ENCODE measurements at places on chromosomes 4 and X.

GRCh38 chr4:77538144-77538543 lies 67.5 kb upstream of the CXCL13 start:
- peak; percentile 73 for DNase-seq

DNA sequence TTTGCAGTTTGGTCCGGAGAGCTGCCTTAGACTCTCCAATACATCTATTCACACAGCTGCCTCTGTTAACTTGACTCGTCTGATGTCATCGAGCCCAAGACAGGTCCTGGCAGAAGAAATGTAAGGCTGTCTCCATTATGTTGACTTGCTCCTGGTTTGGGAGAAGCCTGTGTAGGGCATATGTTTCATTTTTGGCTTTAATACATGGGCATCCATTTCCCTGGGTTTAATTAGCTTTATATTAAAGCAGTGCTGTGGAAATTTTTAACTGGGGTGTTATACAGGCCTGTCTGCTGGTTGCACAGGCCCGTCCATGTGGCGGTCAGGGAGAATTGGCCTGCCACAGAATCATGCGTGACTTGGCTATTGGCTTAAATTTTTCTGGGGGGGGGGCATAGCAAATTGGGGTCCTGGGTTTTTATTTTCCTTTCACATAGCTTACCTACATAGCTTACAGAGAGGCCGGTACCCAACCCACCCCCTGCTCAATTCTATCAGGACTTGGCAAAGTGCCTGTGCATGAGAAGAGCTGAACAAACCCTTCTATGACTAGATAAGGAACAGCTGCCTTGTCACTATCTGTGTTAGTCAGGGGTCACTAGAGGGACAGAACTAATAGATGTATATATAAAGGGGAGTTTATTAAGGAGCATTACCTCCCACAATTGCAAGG lies 123.5 kb upstream of the WDR1 start:
- no peak for DNase-seq

GRCh38 chr4:165439981-165440380 lies 61.2 kb downstream of the CPE start:
- DNase-seq = peak; percentile 71

- DNase-seq = no peak
Observed at GRCh38 chr4:86909546-86910295, 17.5 kb upstream of the C4orf36 start.

DNA sequence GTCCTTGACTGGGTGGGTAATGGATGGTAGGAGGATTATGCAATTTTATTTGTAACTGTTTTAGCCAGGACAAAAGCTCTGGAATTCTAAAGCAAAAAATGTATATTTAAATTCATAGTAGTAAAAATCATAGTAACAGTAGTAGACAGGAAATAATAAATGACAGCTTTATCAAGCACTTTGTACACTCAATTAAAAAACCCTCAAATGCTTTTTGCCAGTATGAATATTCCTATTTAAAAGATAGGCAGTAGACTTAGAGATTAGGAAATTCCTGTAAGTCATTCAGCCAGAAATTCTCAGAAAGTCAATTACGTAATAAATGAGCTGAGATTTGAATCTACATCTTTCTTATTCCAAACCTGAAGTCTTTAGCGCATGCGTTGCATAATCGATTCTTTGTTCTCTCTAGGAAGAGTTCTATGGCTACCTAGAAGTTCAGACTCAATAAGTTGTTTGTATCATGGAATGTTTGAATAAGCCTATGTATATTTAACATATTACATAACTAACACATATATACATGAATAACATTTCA lies 2.5 kb downstream of the AADAT start:
- DNase-seq = no peak

GRCh38 chr4:39825741-39826231 lies 127.8 kb downstream of the UBE2K start:
- DNase-seq = peak; percentile 62

- DNase-seq = no peak
Observed at GRCh38 chrX:132271311-132271778, 52.1 kb upstream of the RAP2C start.

DNA sequence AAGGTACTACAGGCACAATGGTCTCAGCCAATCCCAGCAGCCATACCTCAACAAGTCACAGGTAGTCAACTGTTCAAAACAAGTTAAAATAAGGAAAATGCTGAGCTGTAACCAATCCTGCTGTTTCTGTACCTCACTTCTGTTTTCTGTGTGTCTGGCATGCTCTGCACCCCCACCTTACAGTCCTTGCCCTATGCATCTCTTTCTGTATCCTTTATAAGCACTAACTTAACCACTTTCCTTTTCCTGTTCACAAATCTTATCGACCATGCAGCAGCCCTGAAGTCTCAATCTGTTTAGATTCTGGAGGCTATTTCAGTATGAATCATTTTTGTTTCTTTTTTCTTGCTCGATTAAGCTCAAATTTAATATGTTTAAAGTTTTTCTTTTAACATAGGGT lies 12.5 kb upstream of the FAM13A start:
- DNase-seq = no peak

DNA sequence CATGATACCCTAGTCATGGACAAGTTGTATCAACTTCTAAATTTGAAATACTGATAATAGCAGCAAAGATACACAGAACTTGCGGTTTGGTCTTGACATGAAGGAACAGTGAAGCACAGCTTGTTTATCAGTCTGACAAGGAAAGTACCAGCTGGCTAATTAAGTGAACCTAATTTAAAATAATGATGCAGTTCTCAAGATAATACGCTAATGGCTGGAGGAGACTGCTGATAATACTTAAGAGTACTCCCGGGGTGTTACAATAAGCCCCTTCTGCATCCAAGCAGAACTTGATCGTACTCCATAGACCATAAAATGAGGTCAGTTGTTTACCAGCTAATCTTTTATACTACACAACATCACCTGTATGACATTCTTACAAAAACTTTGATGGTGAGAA lies 697.5 kb downstream of the FSTL5 start:
- no peak for DNase-seq

- DNase-seq = no peak
Observed at GRCh38 chrX:102339312-102340298, 92.6 kb downstream of the NXF2 start.

- DNase-seq = no peak
Observed at GRCh38 chr4:173240696-173241095, 72.1 kb downstream of the GALNT7 start.

- DNase-seq = peak; percentile 19
Observed at GRCh38 chr4:151854731-151855130, 93.9 kb upstream of the GATB start.

- no peak for DNase-seq
Observed at GRCh38 chr4:6290769-6291547, 21.3 kb downstream of the WFS1 start.

GRCh38 chr4:173415092-173415491 lies 16.2 kb upstream of the SCRG1 start:
- no peak for DNase-seq

DNA sequence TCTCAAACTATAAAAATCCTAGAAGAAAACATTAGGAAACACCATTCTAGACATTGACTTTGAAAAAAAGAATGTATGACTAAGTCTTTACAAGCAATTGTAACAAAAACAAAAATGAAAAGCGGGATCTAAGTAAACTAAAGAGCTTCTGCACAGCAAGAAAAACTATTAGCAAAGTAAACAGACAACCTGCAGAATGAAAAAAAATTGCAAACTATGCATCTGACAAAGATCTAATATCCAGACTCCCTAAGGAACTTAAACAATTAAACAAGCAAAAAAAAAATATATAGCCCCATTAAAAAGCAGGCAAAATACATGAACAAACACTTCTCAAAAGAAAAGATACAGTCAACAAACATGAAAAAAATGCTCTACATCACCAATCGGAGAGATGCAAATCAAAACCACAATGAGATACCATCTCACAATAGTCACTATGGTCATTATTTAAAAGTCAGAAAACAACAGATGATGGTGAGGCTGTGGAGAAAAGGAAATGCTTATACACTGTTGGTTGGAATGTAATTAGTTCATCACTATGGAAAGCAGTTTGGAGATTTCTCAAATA lies 168.1 kb downstream of the EPHA5 start:
- DNase-seq = peak; percentile 84

DNA sequence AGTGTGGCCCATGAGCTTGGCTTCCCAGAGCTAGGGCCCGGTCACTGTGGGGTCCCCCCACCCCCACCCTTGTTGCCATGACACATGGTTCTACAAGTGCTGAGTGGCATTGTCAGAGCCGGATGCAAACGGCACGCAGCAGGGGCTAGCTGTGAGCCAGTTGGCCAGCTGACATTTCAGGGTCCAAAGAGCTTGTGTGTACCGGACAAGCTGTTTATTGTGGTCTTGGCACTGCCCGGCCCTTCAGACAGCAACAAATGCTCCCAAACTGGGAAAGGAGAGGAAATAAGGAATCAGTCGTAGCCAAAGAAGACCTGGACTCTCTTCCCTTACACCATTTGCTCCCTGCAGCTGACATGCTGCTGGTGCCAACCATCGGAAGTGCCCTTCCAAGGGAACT lies 36.8 kb downstream of the TSC22D3 start:
- DNase-seq = no peak

- DNase-seq = no peak
Observed at GRCh38 chr4:143046906-143047305, 137.8 kb upstream of the USP38 start.

- DNase-seq = peak; percentile 56
Observed at GRCh38 chr4:48180234-48180633, 46.2 kb upstream of the TXK start.

GRCh38 chr4:188722911-188723310 lies 583.7 kb downstream of the TRIML1 start:
- DNase-seq = no peak

DNA sequence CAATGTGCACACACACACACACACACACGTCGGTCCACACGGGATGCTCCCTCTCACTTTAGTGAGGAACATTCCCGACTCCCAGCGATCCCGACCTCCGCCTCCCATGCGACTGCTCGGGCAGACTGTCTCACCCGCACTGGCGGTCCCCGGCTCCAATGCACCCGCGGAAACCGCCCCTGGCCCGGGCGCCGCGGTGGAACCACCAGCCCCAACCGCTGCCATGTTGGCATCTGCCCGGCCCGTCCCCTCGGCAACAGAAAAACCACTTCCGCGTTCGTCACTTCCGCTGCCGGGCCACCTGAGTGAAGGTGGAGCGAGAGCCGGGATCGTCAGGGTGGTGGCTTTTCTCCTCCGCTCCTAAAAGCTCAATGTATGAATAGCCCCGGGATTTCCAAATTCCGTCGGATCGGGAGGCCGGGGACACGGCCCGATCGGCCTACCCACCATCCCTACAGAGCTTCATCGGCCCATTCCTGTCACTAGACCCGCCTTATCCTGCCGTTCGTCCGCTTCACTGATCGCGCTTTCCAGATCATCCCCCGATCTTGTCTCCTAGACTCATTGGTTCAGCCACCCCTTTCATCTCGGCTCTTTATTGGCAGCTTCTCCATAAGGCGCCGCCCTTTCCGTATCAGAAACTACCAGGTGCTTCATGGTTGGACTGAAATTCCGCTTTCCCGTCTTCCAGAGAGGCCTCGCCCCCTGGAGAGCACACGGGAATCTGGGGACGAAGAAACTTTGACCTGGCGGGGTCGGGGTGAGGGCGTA lies at the start of gene SLC35A2:
SLC35A2 (minus strand) TSS at position 235 of the 771 bp plus-strand sequence; CDS start at position 225, 10 bp downstream.
- DNase-seq = peak; percentile 68

DNA sequence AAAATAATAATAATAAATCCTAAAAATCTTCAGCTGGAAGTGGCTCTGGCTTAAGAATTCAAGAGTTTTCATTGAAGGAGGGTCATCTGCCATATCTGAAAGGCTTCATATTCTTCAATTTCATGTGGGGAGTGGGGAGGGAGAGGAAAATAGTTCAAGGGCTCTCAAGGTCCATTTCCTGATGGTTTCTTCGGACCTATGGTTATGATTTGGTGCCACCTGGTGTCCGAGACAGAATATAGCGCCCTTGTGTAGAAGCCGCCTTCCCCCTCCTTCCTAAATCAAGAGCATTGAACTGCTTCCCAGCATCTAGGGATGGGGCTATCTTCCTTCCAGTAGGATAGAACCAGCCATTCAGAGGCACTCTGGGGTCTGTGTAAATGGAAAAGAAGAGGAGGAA lies 34.3 kb downstream of the NLGN3 start:
- DNase-seq = peak; percentile 66

GRCh38 chr4:113052379-113052951 lies 3.0 kb downstream of the ANK2 start:
- DNase-seq = peak; percentile 86

- no peak for DNase-seq
Observed at GRCh38 chr4:44462259-44462658, 13.7 kb upstream of the KCTD8 start.

- no peak for DNase-seq
Observed at GRCh38 chrX:125204681-125205132, 115.0 kb upstream of the TEX13C start.

GRCh38 chrX:153321381-153322124 lies at the start of gene PNMA6F:
Gene PNMA6F, minus strand, starts transcription at chrX:153321767. Its CDS starts 1,093 bp downstream, at chrX:153320674.
- DNase-seq = no peak

DNA sequence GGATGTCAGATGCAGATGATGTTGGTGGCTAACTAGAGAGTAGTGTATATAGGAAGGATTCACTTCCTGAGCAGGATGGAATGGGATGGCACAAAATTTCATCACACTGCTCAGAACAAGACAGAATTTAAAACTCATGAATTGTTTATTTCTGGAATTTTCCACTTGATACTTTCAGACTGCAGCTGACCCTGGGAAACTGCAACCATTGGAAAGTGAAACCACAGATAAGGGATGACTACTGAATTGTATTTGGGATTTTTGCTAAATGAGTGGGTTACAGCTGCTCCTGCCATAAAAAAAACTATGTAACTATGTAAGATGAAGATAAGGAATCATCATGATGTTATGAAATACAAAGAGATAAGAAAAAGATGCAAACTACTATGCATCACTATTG lies 51.4 kb downstream of the NPY5R start:
- DNase-seq = peak; percentile 27

GRCh38 chr4:110635163-110635865 lies 12.4 kb upstream of the PITX2 start:
- no peak for DNase-seq
